ENCODE measurements at places on chromosomes 4 and X. TPM values are rescaled to one million over a fixed set of nuclear protein-coding genes. Genes with fewer than 3 reads are reported as not detected.

Gene PAGE2B
- not detected for total RNA-seq

Gene SOWAHD
- 0.20 TPM for total RNA-seq

Gene RAB33A
- total RNA-seq = 0.21 TPM

Gene PFKFB1
- total RNA-seq = 0.10 TPM

Gene HTR2C
- total RNA-seq = not detected

Gene RHOXF1
- not detected for total RNA-seq

Gene FBXW7
- 6.0 TPM for total RNA-seq

Gene DUX4
- not detected for total RNA-seq

Gene ZNF732
- total RNA-seq = not detected

Gene BBS12
- total RNA-seq = 1.9 TPM

Gene PCDH11X
- not detected for total RNA-seq

Data from A549 treated with RU486 at 1 μM for 4 hours (cell line).